ENCODE measurements at places on chromosomes 2 and 18.
A peak's percentile ranks its signal among the peaks of the same experiment; 100 is the strongest.

GRCh38 chr2:100518801-100519200, 44.0 kb upstream of the PDCL3 start:
- no peak for DNase-seq

- no peak for DNase-seq
These were observed 865.2 kb upstream of the DDX18 start for GRCh38 chr2:116949249-116949648.

DNA sequence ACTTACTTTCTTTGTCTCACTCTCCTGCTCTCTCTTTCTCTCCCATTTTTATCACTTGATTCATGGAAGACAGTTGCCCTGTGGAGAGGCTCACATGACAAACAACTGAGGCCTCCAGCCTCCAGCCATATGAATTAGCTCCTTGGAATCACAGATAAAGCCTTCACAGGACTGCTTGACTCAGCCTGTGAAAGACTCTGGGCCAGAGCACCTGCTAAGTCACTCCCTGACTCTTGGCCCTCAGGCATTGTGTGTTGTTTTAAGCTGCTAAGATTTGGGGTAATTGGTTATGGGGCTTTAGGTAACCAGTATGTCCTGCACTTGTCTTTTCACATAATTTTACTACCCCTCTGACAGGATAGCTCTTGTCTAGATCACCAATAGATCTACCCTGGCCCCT, 334.9 kb downstream of the SOX11 start:
- DNase-seq: no peak

DNA sequence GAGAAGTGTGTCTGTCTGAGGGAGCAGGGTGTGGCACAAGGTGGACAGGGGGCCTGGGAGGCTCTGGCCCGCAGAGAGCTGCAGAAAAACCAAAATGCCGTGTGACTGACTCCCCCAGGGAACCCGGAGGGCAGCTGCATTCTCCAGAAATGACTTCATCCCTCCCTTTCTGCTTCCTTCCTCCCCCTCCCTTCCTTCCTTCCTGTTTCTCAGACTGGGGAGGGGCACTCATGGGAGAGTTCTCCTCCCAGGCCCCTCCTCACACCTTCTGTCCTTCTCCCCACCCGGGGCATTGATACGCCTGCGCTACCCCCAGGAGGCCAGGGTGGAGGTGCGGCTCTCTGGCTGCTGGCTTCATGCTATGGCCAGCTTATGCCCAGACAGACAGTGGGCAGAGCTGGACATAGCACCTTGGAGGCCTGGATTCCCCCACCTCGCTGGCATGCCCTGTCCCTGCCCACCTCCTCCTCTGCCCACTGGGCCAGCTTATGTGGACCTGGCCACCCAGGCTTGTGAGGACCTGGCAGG, 8.2 kb upstream of the GPR17 start:
- peak; percentile 65 for DNase-seq

GRCh38 chr2:112630268-112630667, 15.5 kb upstream of the SLC20A1 start:
- DNase-seq: no peak

DNA sequence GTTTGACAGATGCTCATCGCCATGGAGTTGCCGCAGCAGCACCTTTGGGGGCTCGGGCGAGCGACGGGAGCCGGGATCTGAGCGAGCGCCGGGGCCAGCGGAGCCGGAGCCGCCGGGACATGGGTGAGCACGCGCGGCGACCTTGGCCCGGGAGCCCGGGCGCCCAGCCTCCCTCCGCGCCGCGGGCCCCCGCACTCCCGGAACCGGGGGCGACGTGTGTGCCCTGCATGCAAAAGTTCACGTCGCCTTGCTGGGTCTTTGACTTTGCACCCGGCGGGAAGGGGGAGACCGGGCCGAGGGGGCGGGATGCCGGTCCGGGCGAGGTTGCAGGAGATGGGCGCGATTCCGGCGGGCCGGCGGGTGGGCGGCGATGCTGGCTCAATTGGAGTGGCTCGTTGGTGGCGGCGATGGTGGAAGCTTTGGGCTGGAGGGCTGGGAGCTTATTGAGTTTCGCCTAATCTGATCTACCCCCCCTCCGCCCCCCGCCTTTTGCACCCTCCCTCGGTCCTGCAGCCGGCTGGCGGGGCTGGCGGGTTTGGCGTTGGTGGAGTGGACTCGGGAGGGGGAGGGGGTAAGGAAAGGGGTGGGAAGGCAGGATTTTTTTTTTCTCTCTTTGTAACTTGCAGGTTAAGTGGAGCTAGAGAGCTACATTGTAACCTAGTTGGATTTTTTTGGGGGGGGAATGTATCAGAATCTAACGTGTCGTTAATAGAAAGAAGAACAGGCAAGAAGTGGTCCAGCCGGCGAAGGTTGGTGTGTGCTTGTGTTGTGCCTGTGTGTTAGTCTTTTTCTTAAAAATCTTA, at the start of gene SETBP1:
SETBP1 (plus strand) TSS at position 616 of the 803 bp plus-strand sequence. CDS start 20,459 bp downstream, outside the sequence.
- no peak for DNase-seq

DNA sequence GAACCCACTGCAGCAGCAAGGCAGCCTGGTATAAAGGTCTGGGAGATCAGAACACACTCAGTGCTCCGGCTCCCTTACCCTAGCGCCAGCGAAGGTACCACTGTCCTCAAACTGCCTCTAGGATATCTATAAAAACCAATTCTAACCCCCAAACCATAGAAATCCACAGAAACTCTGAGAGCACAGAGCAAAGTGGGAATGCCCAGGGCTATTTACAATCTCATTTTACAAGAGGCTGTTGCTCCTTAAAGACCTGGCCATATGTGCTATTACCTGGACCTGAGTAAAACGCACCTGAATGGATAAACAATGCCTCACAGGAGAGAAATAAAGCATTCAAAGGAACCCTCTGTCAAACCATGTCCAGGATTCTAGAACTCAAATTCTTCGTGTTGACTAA, 4.3 kb downstream of the STK39 start:
- no peak for DNase-seq

DNA sequence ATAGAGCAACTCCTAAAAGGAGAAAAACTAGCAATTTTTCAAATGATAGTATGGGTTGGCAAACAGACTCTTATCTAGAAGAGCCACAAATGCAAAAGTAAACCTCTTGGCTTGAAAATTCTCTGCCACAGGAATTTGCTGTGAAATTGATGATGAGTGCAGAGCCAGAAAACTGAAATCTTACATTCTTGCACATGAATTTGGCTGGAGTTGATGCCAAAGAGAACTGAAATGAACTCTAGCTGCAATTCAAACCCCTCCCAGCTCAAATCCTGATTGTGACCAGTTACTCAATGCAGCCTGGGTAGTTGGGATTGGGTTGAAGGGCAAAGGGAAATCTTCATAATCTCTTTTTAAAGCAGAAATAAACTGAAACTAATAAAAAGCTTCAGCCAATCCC, 266.6 kb downstream of the PDE11A start:
- peak; percentile 33 for DNase-seq

- DNase-seq: peak; percentile 85
These were observed at the start of gene SLC35F5 for GRCh38 chr2:113756355-113757137. SLC35F5 (minus strand) TSS chr2:113756642; CDS start chr2:113756409, 233 bp downstream.

GRCh38 chr2:70553584-70554337, at the start of gene TGFA:
TGFA (minus strand) TSS chr2:70553826; CDS start chr2:70553767, 59 bp downstream.
- DNase-seq: peak; percentile 12

DNA sequence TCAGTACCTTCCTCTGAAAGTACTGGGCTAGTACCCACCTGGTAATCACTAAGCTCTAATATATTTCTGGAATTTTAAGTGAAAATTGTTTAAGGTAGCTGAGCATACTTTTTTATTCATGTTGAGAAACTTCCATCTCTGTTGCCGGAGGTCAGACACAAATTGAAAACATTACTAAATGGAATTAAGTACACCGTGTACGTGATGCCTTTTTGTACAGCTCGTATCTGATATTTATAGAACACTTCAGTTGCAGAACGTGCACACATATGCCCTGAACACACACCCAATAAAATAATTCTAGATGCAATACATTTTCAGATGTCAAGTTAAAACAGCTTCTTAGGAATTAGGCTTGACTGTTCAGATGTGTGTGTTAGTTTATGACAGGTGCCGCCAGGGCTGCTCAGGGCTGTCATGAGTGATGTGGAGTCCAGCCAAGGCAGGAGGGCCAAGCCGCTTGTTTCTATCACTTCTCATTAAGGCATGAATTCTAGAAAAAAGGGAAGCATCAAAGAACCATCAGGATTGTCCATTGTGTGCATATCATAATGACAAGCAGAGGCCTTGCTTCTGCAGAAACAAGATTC, 80.9 kb upstream of the FOSL2 start:
- no peak for DNase-seq

DNA sequence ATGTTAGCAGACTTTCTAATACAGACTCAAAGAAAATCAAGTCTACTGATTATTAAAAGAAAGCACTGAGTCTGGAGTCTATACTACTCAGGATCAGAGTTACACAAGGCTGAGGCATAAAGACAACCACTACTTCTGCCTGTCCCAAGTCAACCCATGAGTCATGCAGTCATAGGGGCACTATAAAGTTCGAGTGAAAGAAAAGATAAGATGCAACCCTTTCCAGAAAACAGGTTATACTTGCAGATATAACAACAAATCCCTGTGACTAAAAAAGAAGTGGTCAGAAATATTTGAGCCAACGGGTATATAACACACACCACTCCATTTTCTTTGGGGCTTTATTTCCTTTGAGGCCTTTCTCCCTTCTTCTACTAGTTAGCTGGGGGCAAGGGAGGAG, 18.6 kb upstream of the SCRN3 start:
- peak; percentile 9 for DNase-seq

DNA sequence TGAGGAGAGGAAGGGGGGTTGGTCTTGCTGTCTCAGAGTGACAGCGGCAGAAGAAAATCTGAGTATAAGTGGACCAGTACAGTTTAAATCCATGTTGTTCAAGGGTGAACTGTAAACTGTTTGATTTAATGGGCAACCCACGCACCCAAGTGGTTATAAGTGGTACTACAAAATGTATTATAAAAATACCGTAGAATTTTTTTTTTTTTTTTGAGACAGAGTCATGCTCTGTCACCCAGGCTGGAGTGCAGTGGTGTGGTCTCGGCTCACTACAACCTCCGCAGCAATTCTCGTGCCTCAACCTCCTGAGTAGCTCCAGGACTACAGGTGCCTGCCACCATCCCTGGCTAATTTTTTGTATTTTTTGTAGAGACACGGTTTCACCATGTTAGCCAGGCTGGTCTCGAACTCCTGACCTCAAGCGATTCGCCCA, 2.1 kb upstream of the CHCHD5 start:
- peak; percentile 64 for DNase-seq
